HTR-8/SVneo (cell line): ENCODE measurements at places on chromosomes 12 and 14.

DNA sequence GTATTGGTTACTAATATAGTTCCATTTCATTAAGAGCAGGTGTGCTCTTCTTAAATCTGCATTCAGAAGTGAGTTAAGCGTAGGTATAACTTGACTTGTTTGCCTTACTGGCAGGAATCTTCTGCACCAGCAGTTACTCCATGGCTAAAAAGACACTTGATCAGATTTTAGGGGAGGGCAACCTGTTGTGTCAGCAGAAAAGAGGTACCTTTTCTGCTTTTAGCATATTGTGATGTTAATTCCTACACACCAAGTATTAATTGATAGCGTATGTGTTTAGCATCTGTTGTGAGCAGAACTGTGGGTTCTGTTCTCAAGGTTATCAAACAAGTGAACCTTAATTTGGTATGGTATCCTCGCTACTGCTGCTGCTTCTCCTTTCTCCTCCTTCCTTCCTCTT lies 38.3 kb downstream of the TTLL5 start:
- DNase-seq: no peak

GRCh38 chr12:79006306-79006705 lies 141.7 kb downstream of the SYT1 start:
- DNase-seq: no peak

DNA sequence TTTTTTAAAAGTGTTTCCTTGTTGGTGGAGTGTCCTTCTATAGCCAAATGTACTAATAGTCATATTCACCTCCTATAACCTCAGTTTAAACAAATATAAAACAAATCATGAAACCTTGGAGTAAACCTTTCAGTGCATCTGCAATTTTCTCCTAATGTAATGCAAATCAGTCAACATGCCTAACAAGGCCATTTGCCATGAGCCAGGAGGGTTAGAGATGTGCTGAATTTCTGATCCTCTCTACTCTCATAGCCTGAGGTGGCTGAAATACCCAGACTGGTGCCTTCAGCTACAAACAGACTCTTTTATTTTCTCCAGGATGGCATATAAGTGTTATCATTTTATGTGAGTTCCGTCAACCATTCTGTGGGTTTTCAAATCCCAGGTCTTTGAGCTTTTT lies 908.1 kb downstream of the GALC start:
- DNase-seq: no peak

DNA sequence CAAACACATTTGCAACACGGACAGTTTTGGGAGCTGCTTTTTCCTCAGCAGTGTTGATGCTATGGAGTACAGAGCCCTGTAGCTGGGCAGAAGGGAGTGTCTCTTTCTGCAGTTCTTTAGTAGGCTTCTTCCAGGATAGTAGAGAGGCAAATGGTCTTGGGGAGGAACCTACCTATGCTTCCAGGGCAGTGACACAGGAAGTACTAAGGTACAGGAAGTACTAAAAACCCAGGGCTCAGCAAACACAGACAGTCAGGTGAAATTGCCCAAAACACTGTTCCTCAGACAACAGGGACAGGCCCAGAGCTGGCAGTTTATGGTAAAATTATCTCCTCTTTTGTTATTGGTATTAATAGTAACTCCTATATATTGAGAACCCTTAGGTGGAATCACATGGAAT lies 217.6 kb downstream of the TTC8 start:
- no peak for DNase-seq

DNA sequence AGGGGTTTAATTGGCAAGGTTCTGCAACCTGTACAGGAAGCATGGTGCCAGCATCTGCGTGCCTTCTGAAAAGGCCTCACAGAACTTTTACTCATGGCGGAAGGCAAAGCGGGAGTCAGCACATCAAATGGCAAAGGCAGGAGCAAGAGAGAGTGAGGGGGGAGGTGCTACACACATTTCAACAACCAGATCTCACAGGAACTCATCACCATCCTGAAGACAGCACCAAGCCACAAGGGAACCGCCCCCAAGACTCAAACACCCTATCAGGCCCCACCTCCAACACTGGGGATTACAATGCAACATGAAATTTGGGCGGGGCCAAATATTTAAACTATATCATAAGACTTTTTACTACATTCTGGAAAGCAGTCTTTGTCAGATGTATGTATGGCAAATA lies 38.0 kb upstream of the FKBP4 start:
- DNase-seq: no peak

- DNase-seq: no peak
These were observed 1.7 kb upstream of the CFAP54 start for GRCh38 chr12:96487634-96488033.
